ENCODE measurements at places on chromosomes 6 and 20.

GRCh38 chr6:49662892-49663261, 26.2 kb upstream of the RHAG start:
- no peak for DNase-seq

DNA sequence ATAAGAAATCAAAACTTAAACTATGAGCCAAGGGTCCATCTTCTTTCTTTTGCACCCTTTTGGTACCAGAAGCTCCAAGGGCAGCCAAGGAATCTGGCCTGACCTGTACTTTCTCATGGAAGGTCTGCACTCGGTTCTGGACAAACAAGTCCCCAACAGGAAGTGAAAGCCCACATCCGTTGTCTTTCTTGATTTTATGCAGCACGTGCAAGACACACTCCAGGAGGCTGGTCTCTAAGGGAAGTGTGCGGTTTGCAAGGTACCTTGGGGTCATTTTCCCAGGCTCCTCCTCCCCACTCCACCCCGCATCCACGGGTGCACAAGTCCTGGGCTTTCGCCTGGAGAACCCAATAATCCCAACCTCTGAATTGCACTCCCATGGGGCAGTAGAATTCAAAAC, 101.9 kb downstream of the NFATC2 start:
- DNase-seq, result no peak

GRCh38 chr20:21090721-21091120, 15.4 kb downstream of the LINC00237 start:
- DNase-seq, result no peak

GRCh38 chr6:97322811-97323210, 39.8 kb upstream of the MMS22L start:
- DNase-seq, result no peak

DNA sequence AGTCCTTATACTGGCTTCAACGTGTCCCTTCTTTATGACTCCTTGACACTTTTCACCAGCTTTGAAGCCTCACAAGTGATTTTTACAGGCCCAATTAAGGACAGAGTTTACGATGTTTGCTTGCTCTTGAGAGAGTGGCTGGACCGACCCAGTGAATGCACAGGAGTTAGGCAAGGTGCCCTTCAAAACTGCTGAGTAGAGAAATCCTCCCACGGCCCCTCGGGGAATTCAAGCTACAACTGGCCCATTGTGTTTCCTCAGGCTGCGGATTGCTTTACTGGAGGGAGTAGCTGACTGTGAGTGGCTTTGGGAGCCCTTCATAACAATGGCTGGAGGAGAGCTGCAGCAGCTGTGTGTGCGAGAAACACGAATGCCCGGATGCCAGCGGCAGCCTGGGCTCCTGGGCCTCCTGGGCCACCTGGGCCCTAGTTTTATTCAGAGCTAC, 50.0 kb downstream of the SGK1 start:
- DNase-seq, result no peak

- DNase-seq, result no peak
Measured at GRCh38 chr6:54403096-54403495, 94.9 kb downstream of the TINAG start.

DNA sequence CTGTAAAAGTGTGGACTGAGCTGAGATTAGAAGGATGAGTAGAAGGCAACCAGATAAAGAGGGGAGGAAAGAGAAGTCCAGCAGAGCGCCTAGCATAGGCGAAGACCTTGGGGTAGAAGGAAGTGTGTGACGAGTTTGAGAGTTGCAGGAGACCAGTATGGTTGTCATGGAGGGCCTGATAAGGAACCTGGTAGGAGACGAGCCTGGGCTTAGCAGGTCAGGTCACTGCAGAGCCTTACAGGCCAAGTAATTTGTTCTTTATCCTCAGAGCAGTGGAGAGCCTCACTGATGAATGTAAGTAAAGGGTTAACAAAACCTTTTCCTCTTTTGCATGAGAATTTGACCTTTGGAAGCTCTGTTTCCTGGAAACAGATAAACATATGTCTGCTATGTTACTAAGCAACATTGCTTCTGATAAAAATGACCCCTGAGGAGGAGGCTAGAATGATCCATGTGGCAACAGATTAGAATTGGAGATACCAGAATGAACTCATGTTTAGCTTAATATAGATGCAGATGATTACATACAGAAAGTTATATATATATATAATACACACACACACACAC, 2.9 kb upstream of the TMEM74B start:
- no peak for DNase-seq

DNA sequence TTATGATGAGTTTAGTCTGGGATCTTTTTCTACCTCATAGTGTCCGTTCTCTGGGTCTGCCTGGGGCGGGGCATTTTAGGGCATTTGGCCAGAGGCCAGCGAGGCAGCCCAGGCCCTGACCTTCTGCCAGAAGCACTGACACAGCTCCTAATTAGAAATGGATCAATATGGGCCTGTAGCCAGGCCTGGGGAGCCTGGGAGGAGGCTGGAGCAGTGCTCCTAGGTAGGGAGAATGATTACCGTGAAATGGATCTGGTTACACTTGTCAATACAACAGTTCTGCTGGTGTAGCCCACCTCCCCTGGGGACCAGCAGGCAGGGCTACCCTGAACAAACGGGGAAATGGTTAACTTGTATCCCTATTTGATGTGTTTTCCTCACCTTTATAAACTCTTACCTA, 23.0 kb downstream of the RALY start:
- DNase-seq, result no peak

All from Jurkat, Clone E6-1 (cell line).